ENCODE measurements at places on chromosomes 7 and 10.
A peak's percentile ranks its signal among the peaks of the same experiment; 100 is the strongest.

DNA sequence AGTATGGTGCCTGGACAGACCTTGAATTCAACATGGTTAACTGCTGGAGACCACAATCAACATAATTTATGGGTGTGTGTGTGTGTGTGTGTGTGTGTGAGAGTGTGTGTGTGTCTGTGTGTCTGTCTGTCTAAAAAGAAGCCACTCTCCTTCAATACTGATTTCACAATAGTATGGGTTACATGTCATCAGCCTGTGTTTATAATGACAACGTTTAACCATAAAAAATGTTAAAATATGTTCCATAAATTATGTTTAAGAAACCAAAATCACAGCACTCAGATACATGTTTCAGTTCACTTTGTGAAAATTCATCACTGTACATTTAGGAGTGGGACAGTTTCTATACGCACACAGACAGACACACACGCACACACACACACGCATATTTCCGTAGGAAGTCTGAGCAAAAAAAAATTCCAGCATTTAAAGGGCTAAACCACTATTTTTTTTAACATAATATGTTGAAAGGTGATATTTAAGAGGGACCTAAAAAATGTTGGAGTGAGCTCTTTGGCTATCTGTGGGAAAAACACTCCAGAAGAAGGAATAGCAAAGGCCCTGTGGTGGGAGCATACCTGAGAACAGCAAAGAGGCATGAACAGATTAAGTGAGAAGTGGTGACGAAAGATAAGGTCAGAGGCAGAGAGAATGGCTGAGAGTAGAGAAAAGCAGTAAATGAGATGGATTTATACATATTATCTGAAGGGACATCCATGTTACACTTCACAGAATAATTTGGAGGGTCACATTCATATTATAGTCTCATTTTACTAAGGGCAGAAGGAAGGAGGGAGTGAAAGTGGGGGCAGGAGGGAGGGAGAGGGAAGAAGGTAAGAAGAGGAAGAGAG is 10.9 kb downstream of the PDZD8 start:
- no peak for DNase-seq

DNA sequence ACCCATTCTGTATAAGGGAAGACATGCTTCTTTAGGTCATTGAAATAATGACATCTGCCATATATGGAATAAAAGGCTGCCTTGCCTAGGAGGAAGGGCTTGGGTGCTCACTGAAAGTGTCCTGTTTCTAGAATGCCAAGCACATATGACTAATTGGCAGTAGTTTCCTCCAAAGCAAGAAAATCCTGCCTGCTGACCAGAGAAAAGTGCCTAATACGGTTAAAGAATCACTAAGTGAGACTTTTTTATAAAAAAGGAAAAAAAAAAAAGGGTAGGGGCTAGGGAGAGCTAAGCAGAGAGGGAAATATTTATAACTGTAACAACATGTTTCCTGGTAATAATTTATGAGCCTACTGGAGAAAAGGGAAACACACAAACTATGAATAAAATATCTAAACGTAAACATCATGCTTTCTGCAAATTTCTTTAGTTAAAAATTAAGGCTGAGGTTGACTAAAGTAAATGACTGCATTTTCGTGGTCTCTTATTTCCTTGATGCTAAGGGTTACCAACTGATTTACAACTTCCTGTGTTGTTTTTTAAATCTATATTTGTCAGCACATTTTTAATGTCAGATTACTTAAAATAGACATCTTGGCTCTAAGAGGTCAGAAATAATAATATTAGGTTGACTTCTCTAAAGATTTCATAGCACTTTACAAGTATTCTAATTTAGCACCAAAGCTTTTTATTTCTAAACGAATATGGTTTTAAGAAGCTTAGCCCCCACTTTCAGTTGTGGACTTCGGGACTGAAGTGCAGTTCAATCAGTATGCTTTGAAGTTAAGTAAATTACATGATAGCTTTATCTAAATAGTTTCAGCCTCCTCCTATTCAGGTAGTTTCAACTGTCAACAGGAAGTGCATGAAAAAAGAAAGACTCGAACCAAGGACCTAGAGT is 89.6 kb downstream of the CABCOCO1 start:
- DNase-seq, result no peak

GRCh38 chr7:158957921-158958491 is 101.6 kb downstream of the DYNC2I1 start:
- DNase-seq, result peak; percentile 11

DNA sequence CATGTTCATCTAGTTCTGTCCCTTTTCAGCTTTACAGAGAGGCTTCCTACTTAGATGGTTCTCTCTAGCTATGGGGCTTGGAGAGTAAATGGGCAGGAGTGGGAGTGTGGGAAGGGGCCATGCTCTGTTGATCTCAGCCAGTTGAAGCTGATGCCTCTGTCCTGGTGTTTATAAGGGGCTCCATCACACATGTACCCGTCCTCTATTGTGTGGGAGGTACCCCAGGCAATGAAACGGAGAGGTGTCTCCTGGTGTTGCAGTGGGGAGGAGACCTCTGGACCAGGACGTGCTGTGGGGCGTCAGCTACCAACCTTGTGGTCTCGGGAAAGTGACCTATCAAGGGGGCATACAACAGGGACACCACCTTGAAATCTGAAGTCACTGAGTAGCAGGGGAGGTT is 173.5 kb downstream of the CELF2 start:
- no peak for DNase-seq

DNA sequence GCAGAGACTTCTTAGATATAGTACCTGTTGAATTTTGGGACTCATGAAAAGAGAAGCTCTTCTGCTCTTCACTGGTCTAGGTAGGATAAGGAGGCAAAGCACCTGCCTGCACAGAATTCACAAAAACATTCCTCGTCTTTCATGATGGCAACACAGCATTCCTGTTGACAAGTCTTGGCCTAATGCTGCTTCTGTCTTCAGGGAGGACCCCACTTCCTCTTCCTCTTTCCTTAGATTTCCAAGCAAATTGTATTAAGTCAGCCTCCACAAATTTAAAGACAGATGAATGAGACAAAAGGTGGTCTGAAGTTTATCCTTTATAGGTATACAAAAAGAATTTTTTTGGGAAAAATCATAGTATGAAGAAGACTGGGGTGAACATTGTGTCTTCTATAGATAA is 64.9 kb downstream of the DNAJB9 start:
- DNase-seq, result no peak

DNA sequence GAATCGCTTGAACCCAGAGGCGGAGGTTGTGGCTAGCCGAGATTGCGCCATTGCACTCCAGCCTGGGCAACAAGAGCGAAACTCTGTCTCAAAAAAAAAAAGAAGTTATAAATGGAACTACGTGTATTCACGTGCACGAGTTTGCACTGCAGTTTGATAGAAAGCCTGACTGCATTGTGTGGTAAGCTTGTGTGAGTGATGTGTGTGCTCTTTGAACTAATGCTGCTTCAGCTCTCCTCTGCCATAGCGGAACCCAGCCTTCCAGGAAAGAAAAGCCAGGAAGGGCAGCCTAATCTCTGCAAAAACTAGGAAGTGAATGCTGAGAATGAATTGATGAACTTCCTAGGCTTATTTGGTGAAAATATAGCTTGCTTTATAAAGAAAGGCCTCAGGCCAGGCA is 15.6 kb upstream of the MKRN1 start:
- DNase-seq, result no peak

DNA sequence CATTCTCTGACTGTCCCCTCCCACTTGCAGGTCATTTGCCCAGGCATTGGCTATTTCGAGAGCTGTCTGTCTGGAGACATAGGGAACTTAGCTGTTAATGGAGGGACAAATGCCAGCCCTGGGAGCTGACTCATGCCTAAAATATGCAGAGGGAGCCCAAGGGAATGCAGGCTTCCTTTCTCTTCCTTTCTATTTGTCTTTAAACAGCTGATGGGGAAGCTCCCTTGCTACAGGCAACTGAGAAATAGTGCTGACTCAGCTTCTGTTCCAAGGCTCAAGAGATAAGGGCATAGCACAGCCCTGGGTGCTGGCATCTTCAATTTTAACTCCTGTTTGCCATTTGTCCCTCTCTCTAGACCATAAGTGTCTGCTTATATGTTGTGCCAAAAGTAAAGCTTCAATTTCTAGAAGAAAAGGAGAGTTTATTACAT is 82.7 kb upstream of the C1GALT1 start:
- DNase-seq, result no peak

Data from stimulated activated CD4-positive, alpha-beta T cell treated with anti-CD3 and anti-CD28 coated beads, Interleukin-1b, Interleukin-23, amount 100 ng/mL, for 4 hours (primary cell).